ENCODE measurements at places on chromosomes 2 and 18.

GRCh38 chr2:2328848-2329247 is 2.2 kb downstream of the MYT1L start:
- no peak for DNase-seq

DNA sequence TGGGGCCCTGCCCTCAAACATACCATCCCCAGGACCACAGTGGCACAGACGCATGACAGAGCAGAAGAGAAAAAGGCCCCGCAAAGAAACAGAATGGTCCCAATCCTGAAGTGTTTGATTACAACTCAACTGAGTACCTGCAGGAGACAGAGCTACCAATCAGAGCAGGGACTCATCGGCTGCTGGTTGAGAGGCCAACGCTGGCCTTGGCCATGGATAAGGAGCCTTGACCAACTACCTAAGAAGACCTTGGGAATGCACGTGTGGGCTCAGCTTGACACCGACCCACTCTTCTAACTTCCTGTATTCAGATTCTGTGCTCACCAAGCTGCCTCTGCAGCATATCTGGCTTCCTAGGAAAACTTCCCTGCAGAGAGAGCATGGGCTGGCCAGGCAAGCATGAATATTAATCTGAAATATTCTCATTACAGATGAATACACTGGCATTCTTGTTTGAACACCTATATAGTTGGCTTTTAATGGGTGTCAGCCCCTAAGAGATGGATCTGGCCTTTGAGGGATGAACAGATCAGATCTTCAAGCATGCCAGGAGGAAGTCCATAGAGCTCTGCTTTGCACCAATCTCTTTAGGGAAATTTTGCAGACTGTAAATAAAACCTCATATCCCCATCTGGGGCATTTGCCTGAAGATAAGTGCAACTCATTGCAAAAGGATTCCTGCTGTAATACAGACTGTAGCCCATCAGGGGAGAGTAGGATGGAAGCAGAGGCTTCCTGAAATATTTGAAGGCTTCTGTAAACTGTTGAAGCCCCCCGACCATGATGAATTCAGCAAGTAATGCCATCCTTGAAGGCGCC is 135.4 kb downstream of the BCL2 start:
- DNase-seq, result no peak

DNA sequence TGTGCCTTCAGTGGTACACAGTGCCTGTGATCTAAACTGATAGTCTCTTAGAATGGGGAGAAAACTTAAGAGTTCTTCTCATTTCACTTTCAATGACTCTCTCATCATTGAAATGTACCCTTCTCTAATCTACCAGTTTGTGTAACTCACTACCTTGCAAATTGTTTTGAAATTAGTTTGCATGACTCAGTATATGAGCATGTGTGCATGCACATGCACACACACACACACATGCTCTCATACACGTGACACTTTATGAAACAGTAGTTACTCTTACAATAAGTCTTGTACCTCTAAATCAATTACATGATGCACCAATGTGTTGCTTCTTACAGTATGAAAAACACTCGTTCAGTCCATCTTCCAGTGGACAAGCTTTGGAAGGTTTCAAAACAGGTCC is 10.6 kb downstream of the LYPD6B start:
- DNase-seq, result no peak

GRCh38 chr2:127700527-127701192 is 637 bp upstream of the SFT2D3 start:
- peak; percentile 13 for DNase-seq

DNA sequence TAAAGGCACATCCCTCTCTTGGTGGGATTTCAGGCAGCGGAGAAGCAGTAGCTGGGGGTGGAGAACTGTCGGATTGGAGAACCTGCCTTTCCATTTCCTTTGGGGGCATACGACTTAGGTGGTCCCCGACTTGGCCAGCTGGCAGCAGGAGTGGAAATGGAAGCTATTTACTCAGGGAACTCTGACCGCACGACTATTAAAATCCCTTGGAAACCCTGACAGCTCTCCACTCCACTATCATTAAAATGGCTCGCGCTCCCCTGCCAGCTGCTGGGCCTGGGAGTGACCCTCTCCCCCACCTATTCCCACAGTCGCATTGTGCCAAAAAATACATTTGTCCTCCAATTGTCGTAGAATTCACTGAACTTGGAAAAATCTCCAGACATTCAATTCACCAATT is 77.7 kb upstream of the APCDD1 start:
- DNase-seq, result no peak

GRCh38 chr2:72788756-72789155 is 37.1 kb downstream of the EXOC6B start:
- no peak for DNase-seq

DNA sequence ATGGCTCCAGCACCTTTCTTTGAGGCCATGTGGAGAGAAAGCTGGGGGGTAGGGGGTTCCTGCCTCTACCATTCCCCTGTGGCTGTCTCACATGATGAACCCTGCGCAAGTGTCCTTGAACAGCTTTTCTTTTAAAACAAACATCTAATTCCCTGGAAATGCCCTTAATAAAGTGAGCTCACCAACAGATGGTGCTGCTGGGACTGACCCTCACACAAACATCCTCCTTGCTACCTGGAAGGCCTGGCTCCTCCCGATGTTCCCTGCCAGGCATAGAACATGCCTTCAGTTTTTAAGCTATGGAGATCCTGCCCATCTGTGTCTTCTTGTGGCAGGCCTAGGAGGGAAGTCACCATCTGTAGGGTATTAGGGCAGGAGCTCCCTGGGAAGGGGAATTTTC is 60.7 kb upstream of the GATA6 start:
- no peak for DNase-seq

DNA sequence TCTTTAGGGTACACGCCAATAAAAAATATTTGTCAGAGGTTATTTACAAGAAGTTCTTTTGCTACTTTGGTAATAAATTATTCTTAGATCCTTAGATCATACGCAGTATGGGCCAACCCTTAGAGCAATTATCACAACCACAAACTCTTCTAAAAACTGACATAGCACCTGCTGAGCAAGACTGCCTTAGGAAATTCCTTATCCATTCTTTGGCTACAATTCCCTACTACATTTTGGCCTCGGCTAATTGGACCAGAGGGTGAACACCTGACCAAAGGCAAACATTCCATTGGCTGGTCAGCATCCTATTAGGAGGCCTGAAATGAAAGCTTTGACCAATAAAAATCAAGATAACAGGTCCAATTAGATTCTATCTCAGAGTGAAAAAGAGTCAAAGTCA is 147.6 kb upstream of the CCDC68 start:
- DNase-seq, result no peak

GRCh38 chr2:72325592-72326422 is 178.1 kb upstream of the CYP26B1 start:
- DNase-seq, result no peak

- DNase-seq, result no peak
Observed at GRCh38 chr2:179338681-179339080, 74.0 kb upstream of the SESTD1 start.

GRCh38 chr2:114421781-114422180 is 20.7 kb upstream of the DPP10 start:
- DNase-seq, result no peak

DNA sequence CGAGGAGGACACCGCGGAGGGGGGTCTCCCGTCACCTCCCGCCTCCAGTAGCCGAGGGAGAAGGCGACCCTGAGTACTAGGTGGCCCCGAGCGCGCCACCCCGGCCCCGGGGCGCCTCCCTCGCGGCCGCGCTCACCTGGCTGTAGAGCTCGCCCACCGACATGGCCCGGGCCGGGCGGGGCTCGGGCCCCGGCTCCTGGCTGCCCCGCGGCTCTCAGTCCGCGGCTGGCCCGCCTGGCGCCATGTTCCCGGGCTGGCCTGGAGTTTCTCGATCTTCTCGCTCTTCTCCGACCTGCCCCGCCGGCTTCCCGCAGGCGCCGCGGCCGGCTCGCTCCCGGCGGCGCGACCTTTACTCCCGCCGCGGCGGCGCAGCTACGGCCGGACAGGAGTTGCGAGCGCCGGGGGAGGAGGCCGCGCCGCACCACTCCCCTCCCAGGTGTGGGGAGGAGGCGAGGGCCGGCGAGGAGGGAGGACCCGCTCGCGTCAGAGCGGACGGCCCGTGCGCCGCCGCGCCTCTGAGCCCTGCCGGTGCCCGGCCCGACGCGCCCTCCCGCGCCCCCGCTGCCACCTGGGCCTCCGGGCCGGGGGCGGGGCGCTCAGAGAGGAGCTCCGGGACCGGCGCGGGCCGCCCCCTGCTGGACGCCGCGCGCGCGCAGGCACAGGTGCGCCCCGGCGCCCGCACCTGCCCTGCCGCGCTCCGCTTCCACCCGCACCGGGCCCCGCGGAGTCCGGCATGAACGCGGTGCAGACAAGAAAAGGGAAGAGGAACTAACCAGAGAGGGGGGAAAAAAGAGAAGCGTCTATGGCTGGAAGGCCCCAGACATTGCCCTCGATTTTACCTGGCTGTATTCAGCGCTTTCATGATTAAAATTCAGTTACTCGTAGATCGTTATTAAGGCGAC is at the start of gene MYO5B:
Gene MYO5B, minus strand, starts transcription at position 517 of the 902 bp plus-strand sequence. Its CDS starts 354 bp downstream, at position 163.
- peak; percentile 29 for DNase-seq

- DNase-seq, result no peak
Observed at GRCh38 chr2:74375838-74376237, 4.3 kb downstream of the DCTN1 start.

- DNase-seq, result no peak
Observed at GRCh38 chr18:21459706-21460286, 140.7 kb downstream of the ESCO1 start.

DNA sequence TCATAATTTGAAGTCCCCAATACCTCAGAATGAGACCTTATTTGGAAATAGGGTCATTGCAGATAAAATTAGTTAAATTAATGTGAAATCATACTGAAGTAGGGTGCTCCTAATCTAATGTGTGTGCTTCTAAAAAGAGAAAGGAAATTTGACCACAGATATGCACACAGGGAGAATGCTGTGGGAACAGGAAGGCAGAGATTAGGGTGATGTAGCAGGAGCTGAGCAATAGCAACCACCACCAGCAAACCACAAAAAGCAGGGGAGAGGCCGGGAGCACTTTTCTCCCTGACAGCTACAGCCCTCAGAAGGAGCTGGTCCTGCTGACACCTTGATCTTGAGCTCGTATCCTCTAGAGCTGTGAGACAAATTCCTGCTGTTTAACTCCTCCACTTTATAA is 24.6 kb upstream of the SCG2 start:
- no peak for DNase-seq

GRCh38 chr2:147989809-147990403 is 30.6 kb downstream of the ORC4 start:
- no peak for DNase-seq

- DNase-seq, result no peak
Observed at GRCh38 chr2:238461491-238461890, 34.8 kb downstream of the ASB1 start.

DNA sequence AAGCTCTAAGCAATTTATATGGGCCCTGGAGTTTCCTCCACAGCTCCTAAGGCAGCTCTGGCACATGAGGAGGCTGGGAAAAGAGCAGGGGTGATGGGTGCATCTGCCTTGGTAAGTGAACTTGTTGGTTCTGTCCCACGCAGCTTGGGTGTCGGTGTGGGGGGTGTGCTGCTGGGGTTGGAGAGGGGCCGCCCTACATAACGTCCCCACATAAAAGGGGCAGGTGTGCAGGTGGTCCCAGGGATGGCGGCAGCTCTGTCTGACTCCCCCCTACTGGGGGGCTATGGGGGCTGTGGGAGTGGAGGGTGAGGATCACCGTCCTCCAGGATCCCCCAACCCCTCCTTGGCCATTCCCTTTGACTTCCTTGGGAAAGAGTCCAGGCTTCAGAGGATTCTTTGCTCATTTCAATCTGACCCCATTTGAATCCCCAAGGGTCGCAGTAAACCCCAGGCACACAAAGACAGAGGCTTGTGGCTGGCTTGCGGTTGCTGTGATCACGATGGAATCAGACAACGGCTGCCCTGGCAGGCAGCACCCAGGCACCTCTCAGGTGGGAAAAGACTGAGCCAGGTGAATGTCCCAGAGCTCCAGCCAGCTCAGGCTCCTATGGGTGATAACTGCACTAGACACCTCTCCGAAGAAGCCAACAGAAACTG is 34.5 kb upstream of the CD8A start:
- DNase-seq, result no peak

GRCh38 chr18:38322206-38322605 is 756.6 kb upstream of the CELF4 start:
- no peak for DNase-seq

- DNase-seq, result no peak
Observed at GRCh38 chr18:28013066-28013465, 163.9 kb downstream of the CDH2 start.

DNA sequence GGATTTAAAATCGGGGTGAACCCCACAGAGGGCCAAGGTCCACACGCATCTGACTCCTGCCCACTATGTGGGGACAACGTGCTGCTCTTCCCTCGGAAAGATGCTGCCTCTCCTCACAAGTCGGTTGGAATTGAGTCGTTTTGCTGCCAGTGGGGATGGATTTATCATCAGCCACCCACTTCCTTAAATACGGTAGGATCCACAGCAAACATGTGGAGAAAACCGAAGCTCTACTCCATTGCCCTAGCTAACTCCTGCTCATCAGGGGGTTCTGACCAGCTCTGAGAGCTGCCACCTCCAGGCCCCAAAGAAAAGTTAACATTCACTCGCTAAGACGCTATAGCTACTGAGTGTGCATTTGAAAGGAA is 80.9 kb downstream of the CHRNA1 start:
- DNase-seq, result no peak

GRCh38 chr18:68219872-68220271 is 495.0 kb downstream of the TMX3 start:
- DNase-seq, result no peak

DNA sequence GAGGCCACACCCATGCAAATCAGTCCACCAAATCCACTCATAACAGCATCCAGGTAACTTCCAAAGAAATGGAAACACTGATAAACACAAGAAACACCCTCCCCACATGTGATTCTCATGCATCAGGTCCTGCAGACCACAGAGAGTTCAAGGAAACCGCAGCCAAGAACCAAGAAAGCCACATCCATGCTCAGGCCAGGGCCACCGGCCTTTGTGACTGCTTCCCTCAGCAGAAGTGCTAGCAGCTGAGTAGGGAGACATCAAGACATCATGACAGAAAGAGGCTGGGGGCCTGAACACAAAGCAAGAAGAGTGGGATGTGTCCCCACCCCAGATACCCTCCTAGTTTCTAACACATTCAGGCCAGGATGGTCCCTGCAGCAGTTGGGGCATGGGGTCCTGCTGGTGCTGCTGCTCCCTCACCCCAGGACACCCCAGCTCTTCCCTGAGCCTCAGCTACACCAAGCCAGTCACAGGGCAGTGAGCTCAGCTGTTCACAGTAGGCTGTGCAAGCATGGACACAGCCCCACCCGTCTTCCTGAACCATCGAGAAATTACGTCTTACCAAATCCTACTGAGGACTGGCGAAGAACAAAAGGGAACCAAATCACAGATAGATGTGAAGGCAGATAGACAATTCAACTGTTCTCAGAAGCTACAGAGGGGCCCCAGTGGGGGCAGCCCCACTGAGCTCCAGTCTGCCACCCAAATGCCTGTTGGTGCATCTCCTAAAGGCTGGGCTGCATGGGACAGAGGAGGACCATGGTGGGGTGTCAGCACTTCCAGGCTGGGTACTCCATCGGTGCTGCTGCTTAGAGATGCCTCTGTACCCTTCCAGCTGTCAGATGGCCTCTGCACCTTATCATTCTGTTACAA is 60.9 kb downstream of the HDAC4 start:
- DNase-seq, result no peak

GRCh38 chr2:162022290-162022945 is 51.6 kb downstream of the DPP4 start:
- no peak for DNase-seq

GRCh38 chr2:239379641-239380170 is 21.1 kb downstream of the HDAC4 start:
- no peak for DNase-seq

All from T-helper 2 cell (primary cell).